ENCODE measurements at places on chromosomes 4 and X.

GRCh38 chr4:39047681-39048080 lies 14.4 kb upstream of the KLHL5 start:
- no peak for DNase-seq

DNA sequence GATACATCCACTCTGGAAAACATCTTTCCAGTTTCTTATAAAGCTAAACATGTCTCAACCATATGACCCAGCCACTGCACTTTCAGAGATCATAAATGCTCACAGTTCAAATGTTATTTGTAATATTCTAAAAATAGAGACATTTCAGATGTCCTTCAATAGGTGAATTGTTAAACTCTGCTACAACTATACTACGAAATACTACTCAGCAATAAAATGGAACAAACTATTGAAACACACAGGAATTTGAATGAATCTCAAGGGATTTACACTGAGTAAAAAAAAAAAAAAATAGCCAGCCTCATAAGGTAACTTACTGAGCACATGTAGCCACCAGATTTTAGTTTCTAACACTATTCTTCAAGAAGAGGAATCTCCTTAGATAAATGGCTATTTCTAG lies 253.9 kb downstream of the PCDH18 start:
- DNase-seq = no peak

DNA sequence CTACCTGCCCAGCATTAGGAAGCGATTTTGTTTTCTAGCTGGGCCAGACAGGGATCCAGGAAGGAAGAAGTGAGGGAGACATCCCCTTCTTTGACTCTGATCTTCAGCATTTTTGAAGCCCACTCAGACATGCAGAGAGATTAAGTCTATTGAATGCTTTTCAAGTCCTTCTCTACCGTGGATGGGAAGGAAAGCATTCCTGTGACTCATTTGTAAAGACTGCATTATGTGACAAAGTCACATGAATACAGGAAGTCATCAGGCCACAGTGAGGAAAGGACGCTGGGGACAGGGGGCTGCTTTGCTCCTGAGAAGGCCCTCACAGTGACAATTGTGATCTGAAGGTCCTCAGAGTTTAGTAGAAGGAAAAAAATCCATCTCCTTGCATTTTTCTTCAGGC lies 67.4 kb upstream of the GBA3 start:
- DNase-seq = no peak

- no peak for DNase-seq
These were observed 210.6 kb downstream of the TENM3 start for GRCh38 chr4:182453830-182454229.

- DNase-seq = no peak
These were observed 27.5 kb downstream of the SULT1E1 start for GRCh38 chr4:69832326-69833030.

DNA sequence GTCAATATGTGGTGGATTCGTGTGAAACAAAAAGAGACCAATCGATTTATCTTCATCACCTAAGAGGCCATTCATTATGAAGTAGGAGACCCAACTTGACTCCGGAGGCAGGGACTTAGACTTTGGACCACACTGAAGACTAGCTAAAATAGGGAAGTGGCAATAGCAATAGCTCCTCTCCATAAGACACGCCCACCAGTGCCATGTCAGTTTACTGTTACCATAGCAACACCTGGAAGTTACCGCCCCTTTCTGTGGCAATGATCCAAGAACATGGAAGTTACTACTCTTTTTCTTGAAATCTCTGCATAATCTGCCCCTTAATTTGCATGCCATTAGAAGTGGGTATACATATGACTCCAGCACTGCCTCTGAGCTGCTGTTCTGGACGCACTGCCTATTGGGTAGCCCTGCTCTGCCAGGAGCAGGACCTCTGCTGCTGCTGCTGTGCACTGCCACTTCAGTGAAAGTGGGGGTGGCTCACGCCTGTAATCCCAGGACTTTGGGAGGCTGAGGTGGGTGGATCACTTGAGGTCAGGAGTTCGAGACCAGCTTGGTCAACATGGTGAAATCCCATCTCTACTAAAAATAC lies 163.2 kb downstream of the PRKX start:
- DNase-seq = no peak

GRCh38 chrX:27840881-27841280 lies 33.1 kb downstream of the MAGEB10 start:
- DNase-seq = no peak

DNA sequence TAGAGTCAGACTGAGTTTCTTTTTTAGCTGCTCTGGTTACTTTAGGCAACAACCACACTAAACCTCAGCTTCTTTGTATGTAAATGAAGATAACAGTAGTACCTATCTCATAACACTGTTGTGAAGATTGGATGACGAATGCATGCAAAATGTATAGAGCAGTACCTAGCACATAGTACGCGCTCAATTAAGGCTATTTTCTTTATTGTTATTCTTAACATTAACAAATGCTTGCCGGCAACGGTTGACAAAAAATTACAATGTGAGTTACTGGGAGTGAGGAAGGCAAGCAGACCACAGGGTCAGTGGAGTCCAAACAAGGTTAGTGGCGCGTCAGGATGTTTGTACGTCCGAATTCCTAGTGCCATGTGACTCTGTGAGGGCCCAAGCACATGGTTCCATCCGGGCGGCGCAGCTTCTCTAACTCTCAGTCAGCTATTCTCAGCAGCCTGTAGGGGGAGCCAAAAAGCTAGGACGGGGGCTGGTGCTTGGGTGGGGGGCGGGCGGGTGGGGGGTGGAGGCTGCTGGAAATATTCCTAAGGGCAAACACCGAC lies 821 bp upstream of the NALF2 start:
- no peak for DNase-seq

- DNase-seq = no peak
These were observed 405.5 kb upstream of the NR3C2 start for GRCh38 chr4:148847544-148848255.

- DNase-seq = no peak
These were observed 1.4 kb downstream of the INTU start for GRCh38 chr4:127634181-127634580.

- no peak for DNase-seq
These were observed 304.2 kb downstream of the TENM3 start for GRCh38 chr4:182547435-182547834.

- DNase-seq = no peak
These were observed 262.7 kb upstream of the ETNPPL start for GRCh38 chr4:109025471-109026076.

GRCh38 chr4:188201851-188202250 lies 62.6 kb downstream of the TRIML1 start:
- DNase-seq = no peak

DNA sequence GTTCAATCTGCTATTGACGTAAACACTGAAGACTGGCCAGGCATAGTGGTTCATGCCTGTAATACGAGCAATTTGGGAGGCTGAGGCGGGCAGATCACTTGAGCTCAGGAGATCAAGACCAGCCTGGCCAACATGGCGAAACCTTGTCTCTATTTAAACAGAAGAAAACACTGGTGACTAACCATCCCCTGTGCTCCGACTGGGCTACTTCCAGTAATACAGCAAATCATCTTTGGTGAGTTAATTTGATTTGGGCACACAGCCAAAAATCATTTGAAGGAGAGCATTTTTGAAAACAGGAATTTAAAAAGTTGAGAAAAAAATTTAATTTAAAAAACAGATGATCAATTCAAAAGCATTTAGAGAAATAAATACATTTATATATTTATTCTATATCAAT lies 52.0 kb downstream of the SEC24D start:
- no peak for DNase-seq

DNA sequence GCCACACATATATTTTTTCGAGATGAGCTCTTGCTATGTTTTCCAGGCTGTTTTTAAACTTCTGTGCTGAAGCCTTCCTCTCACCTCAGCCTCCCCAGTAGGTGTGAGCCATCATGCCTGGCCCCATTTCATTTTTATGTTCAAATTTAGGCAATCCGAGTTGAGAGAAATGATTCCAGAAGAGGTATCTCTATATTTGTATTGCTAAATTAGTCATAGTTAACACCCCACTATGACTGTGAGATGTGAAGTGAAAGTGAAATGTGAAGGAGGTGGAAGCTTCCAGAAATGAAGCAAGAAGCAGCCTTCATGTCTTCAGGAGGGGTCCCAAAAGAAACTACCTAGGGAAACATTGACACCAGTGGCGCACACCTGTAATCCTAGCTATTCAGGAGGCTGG lies 17.7 kb downstream of the APELA start:
- DNase-seq = no peak

GRCh38 chrX:14616301-14616700 lies 87.0 kb downstream of the GLRA2 start:
- no peak for DNase-seq

DNA sequence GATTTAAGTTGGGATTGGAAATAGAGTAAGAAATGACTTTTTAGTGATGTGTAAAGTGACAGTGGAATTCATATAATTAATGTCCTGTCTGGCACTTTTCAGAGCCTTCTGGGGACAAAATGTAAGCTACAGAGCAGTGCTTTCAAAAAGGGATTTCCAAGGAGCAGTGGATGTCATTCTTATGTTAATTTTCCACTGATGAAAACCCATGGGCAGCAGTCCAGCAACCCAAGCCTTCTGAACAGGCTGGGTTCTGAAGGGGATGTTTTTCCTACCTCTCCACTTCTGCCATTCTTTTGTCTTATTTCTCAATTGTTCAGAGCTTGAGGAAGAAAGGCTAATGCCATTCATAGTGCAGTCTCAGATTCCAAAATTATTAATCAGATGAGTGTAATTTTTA lies 717.6 kb upstream of the HS3ST1 start:
- DNase-seq = no peak

DNA sequence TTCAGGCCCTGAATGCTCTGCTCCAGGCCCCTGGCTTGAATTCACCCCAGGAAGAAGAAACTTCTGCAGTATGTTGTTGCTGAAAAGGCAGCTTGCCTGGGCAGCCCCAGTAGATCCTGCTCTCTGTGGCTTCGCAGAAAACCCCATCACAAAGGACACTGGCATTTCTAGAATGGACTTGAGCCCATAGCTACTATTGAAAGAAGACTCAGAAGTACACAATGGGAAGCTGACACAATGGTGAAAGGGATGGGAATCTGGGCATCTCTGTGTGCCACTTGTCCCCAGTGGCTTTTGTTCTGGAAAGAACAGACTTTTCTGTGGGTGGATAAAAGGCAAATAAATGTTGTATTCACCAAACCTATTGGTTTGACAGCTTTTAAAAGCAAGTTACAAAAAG lies 67.4 kb upstream of the SCML1 start:
- no peak for DNase-seq

DNA sequence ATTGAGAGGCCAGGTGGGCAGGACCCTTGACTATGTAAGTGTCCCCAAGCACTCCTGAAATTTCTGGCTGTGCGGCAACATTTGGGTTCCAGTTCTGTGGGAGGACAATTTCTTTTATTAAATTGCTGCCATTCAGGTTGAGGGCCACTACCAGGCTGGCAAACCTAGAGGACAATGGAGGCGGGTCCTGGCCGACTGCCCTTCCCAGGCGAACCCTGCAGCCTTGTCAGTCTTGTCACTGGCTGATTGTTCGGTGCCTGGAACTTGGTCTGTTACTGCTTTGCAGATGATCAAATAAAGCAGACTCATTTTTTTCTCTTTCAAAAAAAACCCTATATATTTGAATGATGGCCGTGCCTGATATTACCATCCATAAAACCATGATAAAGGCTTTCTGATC lies 6.6 kb upstream of the TMEM128 start:
- no peak for DNase-seq

- DNase-seq = no peak
These were observed 58.4 kb upstream of the HS3ST1 start for GRCh38 chr4:11487139-11487538.

DNA sequence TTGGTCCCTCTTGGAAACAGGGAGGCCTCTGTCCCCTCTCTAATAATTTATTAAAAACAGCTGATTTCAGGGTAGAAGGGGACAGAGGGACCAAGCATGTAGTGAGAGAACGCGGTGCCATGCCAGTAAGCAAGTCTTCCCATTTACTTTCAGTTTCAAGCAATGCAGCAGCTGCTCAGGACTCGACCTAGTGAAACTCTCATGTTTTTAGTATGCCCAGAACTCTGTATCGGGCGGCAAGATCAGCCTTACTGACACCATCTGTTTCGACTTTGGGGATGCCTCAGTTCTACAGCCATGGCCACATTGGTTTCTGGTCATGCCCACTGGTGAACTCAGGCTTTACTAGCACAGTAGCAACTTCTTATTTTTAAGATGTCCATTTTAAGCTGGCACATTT lies 40.6 kb downstream of the ZNF81 start:
- no peak for DNase-seq

DNA sequence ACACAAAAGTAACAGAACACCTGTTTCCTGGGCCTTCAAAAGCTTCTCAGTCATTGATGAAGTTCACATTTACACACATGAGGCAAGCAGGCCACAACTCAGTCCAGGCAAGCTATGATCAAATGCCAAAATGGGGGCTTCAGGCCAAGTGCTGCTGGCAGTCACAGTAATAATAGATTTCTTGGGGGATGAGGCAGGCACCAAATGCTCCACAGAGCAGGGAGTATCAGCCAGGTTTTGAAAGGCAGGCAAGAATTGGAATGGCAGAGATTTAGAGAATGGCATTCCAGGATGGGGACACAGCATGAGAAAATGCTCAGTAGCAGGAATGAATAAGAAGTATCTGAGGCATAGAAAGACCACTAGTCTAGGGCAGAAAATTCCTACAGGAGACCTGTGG lies 52.8 kb downstream of the GRIA3 start:
- no peak for DNase-seq

DNA sequence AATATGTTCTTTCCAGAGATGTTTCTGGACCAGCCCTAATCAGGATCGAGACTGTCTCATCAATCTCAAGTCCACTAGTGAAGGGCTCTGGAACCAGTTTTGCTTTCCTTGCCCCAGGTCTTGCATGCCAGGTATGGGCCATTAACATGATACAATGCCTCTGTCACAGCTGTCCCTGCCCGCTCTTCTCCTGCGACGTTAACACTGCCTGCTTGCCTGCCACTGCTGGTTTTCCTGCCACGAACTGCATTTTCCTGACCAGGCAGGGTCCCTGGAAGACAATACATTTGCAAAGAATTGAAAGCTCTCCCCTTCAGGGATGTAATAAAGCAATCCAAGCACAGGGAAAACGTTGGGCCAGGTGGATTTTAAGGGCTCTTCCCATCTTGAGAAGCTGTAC lies 200.3 kb downstream of the MID1 start:
- DNase-seq = no peak

DNA sequence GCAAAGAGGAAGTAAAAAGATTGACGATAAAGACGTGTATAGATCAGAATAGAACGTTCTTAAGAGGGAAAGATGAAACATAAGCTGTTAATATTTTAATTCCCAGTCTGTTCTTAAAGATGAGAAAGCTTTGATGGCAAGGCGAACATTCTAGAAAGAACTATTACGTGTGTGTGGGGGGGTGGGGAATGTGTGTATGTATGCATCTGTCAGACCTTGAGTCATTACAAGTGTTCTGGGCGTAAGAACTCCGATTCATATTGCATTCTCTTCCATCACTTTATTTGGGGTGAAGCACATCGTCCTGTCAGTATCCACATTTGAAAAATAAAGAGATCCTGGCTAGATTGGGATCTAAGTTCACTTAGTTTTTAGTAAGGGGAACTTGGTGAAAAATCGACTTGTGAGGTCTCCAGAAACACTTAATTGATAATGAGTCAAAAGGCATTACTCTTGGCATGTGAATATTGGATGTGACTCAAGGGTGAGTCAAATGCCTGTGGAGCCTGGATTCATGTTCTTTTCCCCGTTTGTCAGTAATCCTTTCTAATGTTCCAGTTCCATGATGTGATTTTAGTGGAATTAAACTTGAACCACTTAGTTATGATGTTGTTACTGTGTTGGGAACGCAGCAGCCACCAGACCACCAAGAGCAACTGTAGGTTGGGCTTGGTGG lies 3.1 kb downstream of the SMS start:
- DNase-seq = no peak

- DNase-seq = no peak
These were observed 15.2 kb downstream of the SHROOM4 start for GRCh38 chrX:50798783-50799182.
